Activated gamma-delta T cell treated with anti-CD3 and anti-CD28 coated beads, Interleukin-2, amount 50 U/mL, for 16 hours (primary cell): ENCODE measurements at places on chromosomes 5 and 9.
A peak's percentile ranks its signal among the peaks of the same experiment; 100 is the strongest.

GRCh38 chr9:38091310-38092199, 22.5 kb upstream of the SHB start:
- DNase-seq = no peak

GRCh38 chr5:148733601-148734438, 79.5 kb upstream of the HTR4 start:
- peak; percentile 68 for DNase-seq

GRCh38 chr9:115999498-115999897, 154.1 kb upstream of the PAPPA start:
- no peak for DNase-seq

GRCh38 chr9:121743441-121744001, 92.1 kb downstream of the DAB2IP start:
- DNase-seq = no peak

GRCh38 chr5:170571281-170571731, 67.5 kb downstream of the KCNIP1 start:
- DNase-seq = no peak

DNA sequence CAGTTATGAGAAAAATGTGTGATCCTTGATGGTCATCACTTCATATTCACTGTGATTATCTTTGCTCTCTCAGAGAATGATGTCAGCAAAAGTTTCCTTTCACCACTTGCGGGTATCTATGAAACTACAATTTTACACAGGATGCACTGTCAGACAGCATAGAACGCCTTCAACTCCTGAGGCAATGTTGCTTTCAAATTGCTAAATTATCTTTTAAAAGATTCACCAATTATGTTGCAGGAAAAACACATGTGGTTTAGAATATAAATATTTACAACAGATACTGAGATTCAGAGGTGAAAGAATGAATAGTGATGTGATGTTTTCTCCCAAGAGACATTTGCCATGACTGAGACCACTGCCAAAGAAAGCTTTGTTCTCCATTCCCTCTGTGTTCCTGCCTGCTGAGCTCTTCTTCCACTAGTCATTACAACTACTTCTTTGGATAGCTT, 879.8 kb upstream of the DMAC1 start:
- DNase-seq = no peak

GRCh38 chr5:146586752-146587151, 70.8 kb upstream of the GPR151 start:
- no peak for DNase-seq

- no peak for DNase-seq
These were observed 923 bp downstream of the SPATA6L start for GRCh38 chr9:4665357-4665756.
